ENCODE measurements at places on chromosomes 4 and X. TPM values are rescaled to one million over a fixed set of nuclear protein-coding genes. Genes with fewer than 3 reads are reported as not detected.

CFI gene
- total RNA-seq: 5.4 TPM

WDR19 gene
- total RNA-seq: 34.6 TPM

TNIP3 gene
- total RNA-seq: under 0.01 TPM

SERPINA7 gene
- not detected for total RNA-seq

NSG1 gene
- 35.2 TPM for total RNA-seq

HMGN5 gene
- not detected for total RNA-seq

SPATA18 gene
- total RNA-seq: 24.5 TPM

FAM47A gene
- not detected for total RNA-seq

Measured in smooth muscle cell of the coronary artery (primary cell).